Stimulated activated CD4-positive, alpha-beta T cell treated with anti-CD3 and anti-CD28 coated beads, Interleukin-12 subunit alpha, Interleukin-12 subunit beta, amount 100 ng/mL, for 48 hours (primary cell): ENCODE measurements at places on chromosomes 3 and 15.

DNA sequence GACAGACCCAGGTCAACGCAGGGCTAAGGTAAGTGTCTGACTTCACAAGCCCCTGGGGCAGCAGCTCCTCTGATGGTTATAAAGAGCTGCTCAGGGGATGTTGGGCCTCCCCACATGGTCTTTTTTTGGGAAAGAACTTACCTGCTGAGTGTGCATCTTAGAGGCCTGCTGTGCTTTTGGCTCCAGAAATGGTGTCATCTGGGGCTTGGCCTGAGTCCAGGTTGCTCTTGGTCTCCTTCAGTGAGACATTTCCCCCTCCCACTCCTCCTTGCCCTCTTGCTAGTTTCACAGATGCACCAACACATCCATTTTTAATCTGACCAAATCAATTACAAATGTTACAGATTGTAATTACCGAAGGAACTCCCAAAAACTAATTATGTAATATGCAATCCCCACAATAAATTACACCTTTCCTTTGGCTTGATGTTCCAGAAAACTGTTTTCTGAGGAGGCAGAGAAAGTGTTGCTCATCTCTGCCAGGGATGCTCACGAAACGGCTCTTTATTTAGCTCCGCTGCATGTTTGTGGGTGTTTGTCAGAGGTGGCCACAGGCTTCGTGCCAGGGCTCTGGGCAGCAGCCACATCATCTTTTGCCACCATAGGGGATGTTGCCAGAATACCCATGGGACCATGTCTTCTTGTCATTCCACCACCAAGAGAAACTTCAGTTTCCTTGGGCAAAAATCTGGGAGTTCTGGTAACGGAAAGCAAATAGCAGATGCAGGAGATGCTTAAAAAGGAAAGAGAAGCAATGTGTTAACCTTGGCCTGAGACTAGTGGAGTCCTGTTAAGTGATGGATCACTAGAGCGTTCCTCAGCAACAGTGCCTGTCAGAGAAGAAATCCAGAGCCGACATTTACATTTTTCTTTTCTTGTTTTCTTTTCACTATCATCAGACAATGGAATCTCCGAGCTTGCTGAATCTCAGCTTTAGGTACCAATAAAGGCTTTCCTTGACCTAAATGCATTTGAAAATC, 799.9 kb downstream of the AGBL1 start:
- DNase-seq = no peak

- DNase-seq = no peak
Measured at GRCh38 chr15:68268405-68268804, 9.1 kb upstream of the FEM1B start.

- DNase-seq = no peak
Measured at GRCh38 chr3:184380185-184380626, 352 bp downstream of the CHRD start.

DNA sequence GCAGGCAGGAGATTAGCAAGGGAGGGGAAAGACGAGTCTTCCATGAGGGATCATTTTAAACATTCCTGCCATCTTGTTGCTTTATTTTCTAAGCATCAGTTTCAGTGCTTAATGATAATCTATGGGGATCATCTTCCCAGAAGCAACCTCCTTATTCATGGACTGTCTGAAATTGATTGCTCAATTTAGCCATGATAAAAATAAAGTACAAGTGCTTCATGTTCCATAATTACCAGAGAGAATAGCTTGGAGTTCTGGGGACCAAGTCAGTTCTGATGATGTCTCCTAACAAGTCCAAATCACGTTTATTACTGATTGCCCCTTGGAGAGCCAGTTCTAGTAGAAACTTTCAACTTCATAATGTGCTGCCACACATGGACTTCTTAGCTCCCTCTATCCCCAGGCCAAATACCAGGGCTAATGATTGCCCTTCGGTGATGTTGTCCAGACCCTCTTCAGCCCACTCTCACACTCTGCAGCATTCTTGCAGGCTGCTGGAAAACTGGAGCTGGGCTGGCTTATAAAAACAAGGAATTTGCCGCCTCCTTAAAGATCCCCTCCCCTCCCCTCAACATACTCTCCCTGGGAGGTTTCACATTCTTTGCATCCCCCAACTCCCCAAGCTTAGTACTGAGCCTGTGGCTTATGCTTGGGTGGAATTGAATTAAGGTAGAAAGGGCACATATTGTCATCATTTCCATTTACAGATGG, 222.1 kb upstream of the ADAMTS9 start:
- DNase-seq = no peak

DNA sequence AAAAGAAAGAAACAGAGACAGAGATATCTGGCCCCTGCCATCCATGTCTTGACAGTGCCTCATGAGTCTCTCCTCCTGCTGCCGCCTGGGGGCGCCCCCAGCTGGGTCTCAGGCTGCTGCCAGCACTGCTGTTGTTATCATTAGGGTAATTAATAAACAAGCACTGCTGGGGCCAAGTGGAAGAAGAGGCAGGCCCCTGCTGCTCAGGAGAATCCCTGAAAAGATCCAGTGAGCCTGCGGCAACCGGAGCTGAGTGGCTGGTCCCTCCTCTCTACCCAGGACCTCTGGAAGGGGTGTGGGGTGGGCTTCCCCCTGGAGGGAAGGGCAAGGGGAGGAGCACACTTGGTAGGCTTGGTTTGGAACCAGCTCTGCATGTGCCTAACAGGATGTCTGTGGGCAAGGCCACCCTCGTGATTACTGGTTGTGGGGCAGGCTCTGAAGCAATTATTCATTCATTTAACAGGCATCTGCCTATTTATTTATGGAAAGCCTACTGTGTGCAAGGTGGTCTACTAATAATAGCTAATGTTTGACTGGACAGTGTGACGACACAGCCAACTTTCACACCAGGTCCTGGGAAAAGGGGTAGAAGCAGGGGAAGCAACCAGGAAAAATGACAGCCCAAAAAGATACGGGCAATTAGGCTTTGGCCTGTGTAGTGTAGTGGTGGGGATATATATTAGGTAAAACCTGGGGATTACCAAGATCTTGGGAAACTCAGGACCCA, 1.2 kb upstream of the TYRO3 start:
- peak; percentile 57 for DNase-seq

DNA sequence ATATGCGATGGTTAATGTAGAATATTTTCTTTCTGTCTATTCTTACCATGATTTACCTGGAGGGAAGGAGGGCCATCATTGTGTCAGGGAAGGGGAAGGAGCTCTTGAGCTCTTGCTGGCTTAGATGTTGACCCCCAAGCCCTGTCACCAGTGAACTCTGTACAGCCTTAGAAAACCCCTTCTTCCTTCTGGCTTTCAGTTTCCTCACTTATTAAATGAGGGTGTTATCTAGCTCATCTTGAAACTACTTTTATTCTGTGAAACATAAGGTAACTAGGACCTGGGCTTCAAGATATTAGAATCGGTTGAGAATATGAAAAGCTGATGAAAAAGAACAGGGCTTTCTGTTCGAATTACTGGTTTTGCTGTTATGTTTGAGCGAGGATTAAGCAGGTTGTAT, 25.1 kb upstream of the UTS2B start:
- no peak for DNase-seq

DNA sequence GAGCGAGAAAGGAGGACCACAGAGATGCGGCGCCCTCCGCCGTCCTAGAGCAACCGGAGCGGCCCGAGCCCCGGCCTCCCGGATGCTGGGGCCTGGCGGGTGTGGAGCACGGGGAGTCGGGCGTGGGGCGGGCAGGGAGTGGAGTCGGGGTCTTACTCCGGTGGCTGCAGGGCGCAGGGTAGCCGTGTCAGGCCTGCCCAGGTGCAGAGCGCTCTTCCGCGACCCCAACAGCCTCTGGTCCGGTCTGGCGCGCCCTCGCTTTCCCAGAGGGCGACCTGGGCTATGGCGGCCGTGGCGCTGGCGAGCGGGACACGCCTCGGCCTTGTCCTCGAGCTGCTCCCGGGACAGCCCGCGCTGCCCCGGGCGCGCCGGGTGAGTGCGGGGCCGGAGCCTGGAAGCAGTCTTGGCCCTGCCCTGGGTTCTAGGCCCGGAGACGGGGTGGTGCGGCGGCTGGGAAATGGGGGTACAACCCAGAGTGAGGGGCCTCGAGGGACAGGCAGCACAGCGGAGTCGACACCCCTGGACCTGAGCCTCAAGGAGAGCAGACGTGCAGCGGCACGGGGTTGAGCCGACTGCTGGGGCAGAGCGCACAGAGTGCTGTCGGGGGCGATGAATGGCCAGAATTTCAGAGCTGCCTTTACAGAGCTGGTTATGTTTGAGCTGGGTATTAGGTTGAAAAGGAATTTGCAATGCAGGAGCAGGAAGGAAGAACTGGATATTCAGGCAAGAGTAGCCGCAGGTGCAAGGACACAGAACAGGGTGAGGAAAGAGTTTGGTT, at the start of gene ZNF662:
Gene ZNF662, plus strand, starts transcription at position 73 of the 778 bp plus-strand sequence. CDS start 1,973 bp downstream, outside the sequence.
- no peak for DNase-seq

DNA sequence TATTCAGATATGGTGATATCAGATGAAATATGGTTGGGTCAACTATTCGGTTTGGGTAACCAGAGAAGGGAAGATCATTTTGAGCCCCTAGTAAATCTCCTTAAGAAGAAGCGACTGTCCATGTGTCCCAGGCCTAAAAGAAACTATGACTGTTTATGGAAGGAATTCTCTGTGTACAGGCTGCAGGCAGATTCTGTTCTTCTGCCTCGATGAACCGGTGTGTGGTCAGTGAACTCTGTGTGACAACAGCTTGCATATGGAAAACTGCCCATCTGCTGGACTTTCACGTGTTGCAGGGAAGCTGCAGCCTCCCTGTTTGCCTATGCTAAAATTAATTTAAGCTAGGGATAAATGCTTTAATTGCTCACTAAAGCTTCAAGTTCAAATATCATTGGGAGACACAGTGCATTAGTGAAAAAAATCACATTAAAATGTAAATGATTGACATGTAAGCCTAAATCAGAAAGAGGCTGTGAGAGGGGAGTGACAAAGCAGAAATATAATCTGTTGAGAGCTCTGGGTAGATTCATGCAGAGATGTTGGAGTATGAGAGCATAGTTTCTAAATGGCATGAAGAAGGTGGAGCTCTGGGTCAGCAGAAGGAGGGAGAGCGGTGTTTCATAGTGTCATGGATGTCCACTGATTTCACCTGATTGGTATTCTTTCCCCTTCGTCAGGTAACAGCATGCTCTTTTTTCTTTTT, 65.4 kb upstream of the PFN2 start:
- DNase-seq = no peak

DNA sequence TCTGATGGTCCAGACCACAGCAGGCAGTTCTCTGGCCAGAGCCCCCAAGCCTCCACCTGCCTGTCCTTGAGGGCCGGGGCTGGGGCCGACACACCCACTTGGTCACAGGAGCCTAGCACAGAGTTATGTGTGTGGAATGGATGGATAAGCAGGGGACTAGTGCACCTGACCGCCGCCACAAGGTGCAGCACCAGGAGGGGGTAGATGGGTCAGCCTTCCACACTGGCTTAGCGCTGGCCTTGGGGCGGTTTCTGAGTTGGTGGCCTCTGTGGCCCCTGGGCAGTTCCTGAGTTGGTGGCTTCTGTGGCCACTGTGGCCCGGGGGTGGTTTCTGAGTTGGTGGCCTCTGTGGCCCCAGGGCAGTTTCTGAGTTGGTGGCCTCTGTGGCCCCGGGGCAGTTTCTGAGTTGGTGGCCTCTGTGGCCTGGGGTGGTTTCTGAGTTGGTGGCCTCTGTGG, 75.8 kb downstream of the FBLN2 start:
- no peak for DNase-seq

DNA sequence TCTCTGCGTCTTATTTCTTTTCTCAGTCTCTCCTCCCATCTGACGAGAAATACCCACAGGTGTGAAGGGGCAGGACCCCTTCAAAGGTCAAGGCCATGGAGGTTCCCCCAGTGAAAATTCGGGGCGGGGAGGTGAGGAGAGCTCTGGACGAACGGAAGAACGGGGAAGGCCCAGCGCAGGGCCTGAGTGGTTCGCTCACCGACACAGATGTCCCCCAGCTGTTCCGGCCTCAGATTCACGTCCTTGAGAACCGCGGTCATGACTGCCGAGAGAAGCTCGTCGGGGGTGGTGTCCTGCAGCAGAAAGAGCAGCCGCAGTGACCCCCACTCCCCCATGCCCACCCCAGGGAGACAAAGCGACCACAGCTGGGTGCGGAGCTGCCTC, 542 bp downstream of the ACAA1 start:
- no peak for DNase-seq

- no peak for DNase-seq
Measured at GRCh38 chr3:43854916-43855315, 164.2 kb downstream of the ABHD5 start.
